ENCODE measurements at places on chromosomes 12 and 14.

DNA sequence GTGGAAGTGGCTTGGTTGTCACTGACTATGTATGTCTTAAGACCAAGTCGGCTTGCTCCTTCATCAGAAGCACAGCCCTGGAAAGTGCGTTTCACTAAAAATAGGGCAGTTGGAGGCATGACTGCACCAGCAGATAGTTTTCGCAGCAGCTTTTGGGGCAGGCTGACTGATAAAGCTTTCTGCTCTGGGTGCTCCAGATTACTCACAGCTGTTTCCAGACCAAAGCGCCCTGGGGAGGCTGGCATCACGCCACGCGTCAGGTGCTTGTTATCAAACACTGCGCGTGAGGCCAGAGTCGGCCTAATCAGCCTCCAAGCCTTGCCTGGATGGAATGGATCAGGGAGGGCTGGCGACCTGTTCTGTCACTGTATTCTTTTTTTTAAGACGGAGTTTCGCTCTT, 13.3 kb upstream of the LRRC10 start:
- DNase-seq: no peak

- no peak for DNase-seq
Observed at GRCh38 chr12:11650286-11651281, 1.1 kb downstream of the ETV6 start.

DNA sequence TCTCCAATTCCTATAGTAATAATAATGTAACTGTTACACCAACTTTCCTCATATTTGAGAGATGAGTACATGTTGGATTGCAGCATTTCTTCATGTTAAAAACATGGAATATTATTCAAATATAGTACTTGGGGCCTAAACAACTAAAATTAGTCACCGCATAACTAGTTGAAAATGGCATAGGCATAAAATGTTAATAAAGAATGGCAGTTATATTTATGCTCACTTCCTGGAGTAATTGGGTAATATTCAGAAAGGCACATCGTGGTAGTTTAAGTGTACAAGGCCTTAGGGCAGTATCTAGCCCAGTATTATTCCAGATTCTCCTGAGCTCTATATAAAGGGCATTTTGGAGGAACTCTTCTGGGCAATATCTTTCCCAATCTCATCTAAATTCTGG, 46.0 kb downstream of the ERGIC2 start:
- no peak for DNase-seq

DNA sequence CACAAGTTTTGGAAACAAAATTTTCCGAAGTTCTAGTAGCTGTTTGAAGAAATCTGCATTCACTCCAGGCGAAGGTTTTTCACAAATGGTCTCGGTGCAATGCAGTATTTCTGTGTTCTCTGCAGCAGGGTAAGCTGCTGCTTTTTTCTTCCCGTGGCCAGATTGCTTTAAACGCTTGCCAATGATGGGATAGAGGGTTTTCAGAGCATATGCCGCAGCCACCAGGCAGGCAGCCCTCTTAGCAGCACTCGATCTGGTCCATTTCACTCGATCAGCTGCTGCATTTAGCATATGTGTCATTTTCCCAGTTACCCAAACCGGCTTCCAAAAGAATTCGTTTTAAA, 315 bp downstream of the ABCD2 start:
- DNase-seq: no peak

DNA sequence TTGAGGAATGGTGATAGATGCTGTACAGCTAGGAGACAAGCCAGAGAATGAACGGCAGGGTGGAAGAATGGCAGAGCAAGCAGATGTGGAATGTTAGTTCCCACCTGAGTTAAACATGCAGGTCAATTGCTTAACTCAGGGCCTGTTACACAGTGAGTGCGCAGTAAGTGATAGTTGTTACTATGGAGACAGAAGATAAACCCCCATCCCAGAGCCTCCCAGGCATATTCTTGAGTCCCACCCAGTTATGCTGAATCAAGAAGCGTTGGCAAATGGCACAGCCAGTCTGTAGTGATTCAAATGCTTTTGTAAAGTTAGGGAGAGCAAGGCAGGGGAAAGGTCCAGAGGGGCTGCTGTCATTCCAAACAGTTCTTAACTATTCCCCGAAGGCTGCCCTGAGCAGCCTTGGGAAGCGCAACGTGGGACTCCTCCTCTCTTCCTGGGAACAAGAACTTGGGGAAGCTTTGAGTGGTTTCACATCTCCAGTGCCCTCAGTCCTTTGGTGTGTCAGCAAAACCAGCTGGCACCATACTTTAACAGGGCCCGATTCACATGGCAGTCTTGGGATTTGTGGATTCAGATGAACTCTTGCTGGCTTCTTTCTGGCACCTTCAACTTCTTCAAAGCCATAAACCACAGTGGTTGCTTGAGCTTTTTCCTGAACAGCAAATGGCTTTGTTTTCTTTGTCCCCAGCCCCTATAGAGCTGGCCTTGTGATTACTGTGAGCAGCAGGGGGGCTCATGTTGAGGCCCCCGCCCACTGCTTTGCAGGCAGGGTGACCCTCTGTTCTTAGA, 66.4 kb downstream of the PPM1A start:
- no peak for DNase-seq

DNA sequence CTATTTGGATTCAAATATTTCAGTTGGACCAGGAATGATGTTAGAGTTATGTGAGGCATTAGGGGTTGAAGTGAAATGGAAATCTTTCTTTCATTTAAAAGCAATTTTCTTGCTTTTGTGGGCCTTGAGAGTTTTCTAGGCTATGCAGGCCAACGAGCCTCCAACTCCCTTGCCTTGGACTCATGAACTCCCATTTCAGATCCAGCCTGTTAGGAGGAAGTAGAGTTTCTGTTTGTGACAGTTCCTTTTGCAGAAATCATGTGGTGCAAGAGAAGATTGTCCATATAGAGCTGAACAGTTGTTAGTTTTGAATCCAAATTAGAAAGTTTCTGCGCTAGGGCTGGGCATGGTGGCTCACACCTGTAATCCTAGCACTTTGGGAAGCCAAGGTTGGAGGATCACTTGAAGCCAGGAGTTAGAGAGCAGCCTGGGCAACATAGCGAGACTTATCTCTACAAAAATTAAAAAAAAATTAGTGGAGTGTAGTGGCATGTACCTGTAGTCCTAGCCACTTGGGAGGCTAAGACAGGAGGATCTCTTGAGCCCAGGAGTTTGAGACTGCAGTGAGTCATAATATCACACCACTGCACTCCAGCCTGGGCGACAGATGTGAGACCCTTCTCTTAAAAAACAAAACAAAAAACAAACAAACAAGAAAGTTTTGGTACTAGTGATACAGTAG, 47.3 kb upstream of the MED13L start:
- DNase-seq: no peak

- DNase-seq: no peak
Observed at GRCh38 chr12:10717410-10717809, 5.7 kb downstream of the YBX3 start.

DNA sequence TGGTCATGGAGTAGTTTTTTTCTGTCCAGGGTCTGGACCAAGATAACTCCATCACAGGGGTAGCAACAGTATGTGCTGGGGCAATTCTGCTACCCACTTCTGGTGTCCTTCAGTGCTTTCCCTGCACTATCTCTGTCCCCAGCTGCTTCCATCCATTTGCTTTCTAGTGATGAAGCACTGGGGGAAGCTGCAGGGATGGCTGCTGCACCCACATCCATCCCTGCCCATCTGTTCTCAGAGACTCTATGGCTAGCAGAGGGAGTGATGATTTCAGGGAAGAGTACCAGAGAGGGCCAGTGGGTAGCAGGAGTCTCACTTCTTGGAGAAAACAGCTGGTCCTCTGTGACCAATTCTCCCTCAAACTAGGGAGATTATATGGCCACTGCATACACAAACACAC, 44.1 kb downstream of the ETV6 start:
- DNase-seq: no peak

DNA sequence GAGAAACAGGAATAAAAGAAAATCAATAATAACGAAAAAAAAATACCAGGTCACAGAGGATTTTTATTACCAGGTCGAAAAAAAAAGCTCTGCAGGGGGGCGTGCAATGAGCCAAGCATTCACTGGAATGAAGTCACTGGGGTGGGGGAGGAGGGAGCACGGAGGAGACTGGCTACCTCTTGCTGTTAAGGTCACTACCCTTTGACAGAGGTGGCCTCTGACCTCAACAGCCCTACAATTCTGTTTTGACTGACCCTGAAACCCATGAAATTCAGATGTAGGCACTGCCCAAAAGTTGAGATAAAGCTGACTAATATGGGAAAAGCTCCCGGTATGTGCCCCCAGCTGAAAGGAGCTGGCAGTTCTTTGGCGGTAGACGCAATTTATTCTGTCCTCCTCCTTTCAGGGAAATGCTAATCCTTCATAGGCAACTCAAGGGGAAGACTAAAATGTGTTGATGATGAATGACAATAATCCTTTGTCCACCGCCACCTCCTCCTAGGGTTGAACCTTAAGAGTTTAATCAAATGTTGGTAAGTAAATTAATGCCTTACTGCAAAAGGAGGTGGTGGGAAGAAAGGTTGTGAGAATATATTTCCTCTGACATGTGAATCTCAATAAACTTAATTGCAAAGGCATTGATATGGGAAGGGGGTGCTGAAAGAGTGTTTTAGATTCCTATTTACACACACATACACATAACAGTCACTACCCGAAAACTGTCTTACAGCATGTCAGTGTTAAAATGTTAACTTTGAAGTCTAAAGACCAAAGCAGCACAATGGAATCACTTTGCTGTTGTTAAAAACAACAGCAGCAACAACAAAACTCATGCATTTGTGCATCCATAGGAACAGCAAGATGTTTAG, 6.3 kb upstream of the RIC8B start:
- DNase-seq: no peak

GRCh38 chr12:69540987-69541386, 44.3 kb upstream of the CCT2 start:
- no peak for DNase-seq

DNA sequence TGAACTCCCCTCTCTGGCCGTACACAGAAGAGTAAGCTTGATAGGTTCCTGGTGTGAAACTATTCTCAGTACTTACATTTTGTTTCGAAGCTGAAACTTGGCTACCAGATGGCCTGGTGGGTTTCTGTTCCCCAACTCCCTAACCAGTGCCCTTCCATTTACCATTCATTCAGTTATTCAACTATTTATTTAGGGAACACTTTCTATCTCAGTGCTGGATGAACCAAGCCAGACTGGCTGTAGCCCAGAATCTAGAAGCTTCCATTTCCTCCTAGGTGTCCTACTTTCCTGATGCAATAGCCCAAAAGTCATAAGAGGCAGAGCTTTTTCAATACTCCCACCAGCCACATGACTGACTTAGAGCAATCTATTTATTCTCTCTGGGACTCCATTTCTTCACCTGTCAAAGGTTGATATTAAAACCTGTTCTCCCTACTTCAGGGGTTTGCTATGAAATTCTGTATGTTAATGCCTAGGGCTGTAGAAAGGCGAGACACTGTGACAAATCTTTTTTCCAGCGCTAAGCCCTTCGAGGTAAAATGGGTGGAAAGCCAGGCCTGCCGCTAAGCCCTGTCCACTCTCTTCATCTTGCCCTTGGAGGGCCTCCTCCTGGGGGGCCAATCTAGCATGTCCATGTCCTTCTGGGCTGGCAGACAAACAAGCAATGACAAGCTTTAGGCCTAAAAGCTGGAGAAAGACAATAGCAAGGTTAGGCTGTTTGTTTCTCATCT, 8.1 kb upstream of the IRF2BPL start:
- DNase-seq: peak; percentile 54

DNA sequence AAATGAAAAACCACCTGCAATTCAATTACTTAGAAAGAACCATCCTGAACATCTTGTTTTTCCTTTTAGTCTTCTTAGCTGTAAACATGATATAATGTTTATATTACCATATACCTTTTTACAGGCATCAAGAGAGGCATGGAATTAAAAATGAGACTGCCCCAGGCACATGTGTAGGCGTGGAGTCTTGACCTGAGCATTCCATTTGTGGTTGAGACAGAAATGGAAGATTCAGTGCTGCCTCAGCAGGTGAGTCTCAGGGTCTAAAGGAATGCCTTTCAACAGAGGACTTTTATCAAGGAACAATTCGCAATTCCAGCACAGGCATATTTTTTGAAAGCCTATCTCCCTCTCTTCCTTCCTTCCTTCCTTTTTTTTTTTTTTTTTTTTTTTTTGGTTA, 8.0 kb upstream of the NANOGNB start:
- DNase-seq: no peak

DNA sequence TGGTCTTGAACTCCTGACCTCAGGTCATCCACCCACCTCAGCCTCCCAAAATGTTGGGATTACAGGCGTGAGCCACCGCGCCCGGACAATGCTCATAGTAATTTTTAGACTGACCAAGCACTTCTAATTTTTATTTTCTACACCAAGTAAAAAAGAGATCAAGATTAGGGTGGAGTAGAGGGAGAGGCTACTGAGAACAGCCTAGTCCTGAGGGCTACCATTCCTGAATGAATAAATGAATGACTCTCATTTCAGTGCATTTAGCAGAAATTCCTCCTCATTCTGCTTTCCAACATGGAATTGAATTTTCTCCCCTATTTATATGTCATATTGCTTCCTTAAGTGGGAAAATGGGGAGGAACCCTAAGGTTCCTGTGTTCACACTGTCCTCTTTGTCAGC, 26.4 kb downstream of the BBOF1 start:
- DNase-seq: no peak

DNA sequence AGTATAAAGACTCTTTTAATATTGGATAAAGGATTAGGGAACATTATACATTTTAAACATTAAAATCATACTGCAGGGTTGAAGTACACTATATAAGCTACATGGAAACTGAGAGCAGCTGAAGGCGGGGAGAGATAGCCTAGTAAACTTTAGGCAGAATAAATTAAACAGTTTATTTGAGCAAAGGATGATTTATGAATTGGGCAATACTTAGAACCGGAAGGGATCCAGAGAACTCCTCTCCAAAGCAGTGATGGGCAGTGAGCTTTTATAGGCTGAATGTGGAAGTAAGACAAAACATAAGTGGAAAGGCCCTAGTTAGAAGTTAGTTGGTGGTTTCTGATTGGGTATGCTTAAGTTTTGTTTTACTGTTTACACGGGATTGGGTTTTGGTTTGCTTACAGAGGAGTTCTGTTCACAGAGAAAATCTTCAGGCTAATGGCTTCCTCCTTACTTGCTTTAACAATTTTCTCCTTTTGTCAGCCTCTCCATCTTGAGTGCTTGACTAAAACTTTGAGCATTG, 18.9 kb downstream of the LEMD3 start:
- DNase-seq: no peak

GRCh38 chr14:67221248-67221981, 19.8 kb upstream of the PALS1 start:
- DNase-seq: no peak
